GM13977 (cell line): ENCODE measurements at places on chromosomes 5 and 9.

GRCh38 chr5:3077684-3078083, 326.2 kb upstream of the IRX2 start:
- no peak for DNase-seq

GRCh38 chr5:140024928-140025327, 18.2 kb downstream of the NRG2 start:
- DNase-seq: no peak

DNA sequence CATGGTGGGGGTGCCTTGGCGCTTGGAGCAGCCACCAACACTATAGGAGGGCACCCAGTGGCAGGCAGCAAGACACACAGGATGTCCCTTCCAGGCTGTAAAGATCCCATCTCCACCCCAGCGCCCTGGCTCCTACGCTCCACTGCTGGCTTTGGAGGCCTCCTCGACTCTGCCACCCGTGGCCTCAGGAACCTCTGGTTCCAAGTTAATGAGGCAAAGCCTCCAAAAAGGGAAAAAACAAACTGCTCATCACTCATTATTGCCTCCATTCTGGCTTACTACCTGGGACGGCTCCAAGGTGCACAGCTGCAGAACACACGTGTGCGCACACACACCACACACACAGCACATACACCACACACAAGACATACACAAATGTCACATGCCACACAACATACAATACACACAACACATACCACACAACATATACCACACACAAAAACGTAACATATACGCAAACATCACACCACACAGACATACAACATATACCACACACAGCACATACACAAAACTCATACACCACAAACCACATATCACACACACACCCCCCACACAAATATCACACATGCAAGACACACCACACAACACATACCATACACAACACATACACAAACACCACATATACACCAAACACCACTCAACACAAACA, 45.3 kb downstream of the ROR2 start:
- DNase-seq: no peak

- no peak for DNase-seq
These were observed 158.7 kb upstream of the TNC start for GRCh38 chr9:115276621-115277020.

DNA sequence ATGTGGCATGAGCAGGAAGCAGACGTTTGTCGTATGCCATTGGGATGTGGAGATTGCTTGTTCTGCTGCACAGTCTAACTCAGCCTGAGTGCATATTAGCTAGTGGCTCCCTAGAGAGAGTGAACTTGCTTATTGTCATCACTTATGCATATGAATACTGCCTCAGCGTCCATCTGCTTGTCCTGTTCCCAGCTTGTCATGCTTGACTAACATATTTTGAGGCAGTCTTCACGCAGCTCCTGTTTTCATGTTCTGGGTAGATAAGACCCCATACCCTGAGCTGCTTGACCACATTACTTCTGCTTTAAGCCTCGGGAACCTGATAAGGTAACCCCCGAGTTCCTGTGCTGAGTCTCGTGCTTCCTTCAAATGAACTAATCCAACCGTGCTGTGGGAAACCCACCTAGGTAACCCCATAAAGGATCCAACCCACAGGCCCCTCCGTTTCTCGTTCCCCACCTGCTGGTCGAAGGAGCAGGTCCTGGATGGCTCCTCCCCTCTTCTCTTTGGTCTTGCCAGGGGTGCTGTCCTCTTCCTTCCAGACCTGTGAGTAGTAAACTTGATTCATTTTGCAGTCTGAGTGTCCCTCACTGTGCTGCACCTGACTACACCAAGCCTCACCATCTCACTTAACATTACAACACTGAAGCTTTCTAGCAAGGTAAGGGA, 25.0 kb downstream of the ANKRD33B start:
- DNase-seq: no peak

DNA sequence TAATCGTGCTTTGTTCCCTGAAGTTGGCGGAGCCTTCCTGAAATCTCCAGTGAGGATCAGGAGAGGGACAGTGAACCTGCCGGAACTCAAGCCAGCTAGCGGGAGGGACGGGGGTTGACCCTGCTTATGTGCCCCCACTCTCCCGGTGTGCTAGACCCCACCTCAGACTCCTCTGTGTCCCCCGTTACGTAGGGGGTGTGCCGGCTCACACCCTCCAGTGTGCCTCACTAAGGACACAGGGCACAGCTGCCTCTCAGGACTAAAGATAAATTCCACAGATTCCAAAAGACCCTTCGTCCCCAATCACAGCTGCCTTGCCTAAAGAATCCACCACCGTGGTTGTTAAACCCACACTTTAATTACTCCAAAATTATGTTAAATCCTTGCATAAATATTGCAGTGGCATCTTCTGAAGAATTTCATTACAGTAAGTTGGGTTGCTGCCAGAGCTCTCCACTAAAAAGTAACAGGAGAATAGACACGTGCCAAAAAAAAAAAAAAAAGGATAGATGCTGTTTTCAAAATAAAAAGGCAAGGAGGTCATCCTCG, 73.7 kb downstream of the GTF3C4 start:
- DNase-seq: no peak

- DNase-seq: no peak
These were observed 35.5 kb downstream of the NKD2 start for GRCh38 chr5:1044117-1044516.

DNA sequence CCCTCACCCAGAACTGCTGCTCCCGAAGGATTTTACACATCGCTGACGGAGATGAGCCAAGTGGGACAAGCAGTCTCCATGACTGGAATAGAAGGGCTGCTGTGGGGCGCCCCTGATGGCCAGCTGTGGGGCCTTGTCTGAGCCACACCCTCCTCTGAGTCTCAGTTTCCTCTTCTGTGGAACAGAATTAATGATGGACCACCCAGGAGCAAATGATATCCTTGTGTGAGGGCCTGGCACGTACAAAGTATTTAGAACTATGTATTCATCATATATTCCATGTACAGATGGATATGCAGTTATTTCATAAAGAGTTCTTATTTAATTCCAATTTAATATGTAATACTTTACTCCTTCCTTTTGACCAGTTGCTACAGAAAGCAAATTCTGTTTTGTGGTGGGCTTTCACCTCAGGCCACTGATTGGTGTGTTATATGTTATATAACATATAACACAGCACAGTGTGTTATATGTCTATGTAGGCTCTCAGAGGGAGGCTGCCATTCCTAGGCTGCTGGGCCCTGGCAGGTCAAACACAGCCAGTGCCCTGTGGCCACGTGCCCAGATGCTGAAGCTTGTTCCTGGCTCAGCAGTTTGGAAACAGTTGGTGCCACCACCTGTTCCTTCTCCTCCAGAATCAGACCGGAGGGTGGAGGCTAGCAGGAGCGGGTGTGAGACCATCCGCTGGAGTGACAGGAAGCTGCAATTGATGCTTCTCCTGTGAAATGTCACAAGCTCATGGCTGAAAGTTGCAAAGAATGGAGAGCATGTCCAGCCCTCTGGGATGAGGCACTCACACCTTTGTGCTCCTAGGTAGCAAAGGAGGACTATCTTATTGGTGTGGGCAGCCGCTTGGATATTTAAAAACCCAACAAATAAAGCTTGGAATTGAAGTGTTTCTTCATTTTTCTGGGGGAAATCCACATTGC, 4.4 kb upstream of the FGD3 start:
- DNase-seq: no peak

DNA sequence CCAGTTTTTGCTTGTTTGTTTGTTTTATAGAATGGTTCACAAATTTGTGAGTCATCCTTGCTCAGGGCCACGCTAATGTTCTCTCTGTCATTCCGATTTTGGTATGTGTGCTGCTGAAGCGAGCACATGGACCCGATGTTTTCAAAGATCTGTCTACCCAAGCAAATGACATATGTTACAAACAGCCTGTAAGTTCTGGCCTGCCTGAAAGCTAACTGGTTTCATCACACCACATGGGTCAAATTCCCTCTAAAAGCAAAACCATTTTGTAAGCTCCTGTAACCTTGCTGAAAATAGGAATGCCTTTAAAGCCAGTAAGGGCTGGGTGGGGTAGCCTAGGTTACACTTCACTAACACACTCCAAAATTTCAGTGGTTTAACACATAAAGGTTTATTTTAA, 25.4 kb downstream of the DMRT3 start:
- no peak for DNase-seq

- DNase-seq: no peak
These were observed 54.9 kb downstream of the ASTN2 start for GRCh38 chr9:117359910-117360309.

GRCh38 chr9:117868594-117868993, 164.4 kb downstream of the TLR4 start:
- no peak for DNase-seq

GRCh38 chr5:167899490-167900070, 391.9 kb upstream of the WWC1 start:
- DNase-seq: no peak

DNA sequence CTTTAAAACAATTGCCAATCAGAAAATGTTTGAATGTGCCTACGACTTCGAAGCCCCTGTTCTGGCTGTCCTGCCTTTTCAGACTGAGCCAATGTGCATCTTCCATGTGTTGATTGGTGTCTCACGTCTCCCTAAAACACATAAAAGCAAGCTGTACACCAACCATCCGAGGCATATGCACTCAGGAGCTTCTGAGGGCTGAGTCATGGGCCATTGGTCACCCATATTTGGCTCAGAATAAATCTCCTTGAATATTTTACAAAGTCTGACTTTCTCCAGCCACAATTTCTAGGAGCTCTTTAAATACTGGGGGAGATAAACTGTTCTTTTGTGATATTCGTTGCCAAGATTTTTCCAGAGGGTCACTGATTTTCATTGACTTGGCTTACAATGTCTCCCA, 53.9 kb downstream of the C9orf57 start:
- DNase-seq: no peak

GRCh38 chr5:135443161-135443960, 3.8 kb downstream of the DCANP1 start:
- no peak for DNase-seq

GRCh38 chr9:93623753-93624152, 47.4 kb downstream of the PHF2 start:
- no peak for DNase-seq

- no peak for DNase-seq
These were observed 228.8 kb downstream of the ARRDC3 start for GRCh38 chr5:91154338-91154737.

DNA sequence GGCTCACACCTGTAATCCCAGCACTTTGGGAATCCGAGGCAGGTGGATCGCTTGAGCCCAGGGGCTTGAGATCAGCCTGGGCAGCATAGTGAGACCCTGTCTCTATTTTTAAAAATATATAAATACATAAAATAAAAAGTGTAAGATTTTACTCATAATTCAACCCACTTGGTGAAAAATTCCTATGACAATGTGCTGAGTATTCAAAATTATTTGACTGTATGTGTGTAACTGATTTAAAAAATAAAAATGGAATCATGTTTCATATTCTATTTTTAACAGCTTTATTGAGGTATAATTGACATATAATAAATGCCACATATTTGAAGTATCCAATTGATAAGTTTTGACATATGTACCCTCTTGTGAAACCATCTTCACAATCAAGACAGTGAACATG, 22.8 kb downstream of the GM2A start:
- no peak for DNase-seq

DNA sequence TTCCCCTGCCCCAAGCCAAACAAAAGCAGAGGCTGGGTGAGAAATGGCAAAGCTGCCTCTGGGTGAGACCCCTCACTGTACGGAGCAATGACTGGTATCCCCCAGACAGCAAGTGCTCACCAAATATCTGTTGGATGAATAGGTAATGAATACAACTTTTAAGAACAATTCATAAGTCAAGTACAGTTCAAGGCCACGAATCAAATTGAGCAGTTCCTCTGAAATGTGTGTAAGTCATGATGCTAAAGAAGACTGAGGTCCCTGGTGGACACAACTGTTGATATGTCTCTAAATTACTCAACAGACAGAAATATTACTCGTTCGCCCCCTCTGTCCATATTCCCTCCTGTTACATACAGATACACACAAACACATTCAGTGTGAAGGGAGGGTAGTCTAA, 160.7 kb downstream of the GLIS3 start:
- DNase-seq: no peak

DNA sequence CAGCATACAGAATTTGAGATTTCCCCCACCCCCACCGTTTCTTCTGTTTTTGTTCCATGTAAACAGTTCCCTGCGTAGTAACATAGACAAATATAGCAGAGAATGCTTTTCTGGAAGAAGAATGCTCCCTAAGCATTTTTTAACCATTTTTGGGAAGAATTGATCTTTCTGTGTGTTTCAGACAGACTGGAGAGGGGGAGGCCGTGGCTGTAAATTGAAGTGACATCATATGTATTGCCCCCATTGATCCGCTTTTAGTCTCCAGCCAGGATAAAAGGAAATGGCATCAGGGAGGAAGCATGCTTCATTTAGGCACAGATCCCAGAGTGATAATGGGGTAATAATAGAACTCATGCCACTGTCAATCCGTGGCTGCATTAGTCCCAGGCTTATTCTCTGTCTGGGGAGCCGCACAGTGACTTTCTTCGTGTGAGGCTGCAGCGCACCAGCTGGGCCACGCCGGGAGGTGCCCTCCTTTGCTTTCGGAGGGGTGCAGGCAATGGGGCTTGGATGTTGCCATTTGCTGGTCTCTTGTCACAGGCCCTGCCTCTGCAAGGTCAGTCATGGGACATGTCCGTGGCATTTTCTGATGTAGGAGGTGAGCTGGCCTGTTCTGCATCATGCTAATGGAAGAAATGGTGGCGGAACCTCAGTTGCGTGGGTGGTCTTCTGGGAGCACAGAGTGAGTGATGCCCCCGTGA, 261.5 kb downstream of the FANCC start:
- no peak for DNase-seq

- DNase-seq: peak; percentile 48
These were observed 8.0 kb downstream of the RNF44 start for GRCh38 chr5:176529116-176529740.

GRCh38 chr5:100275631-100276030, 259.5 kb upstream of the FAM174A start:
- DNase-seq: no peak

- DNase-seq: no peak
These were observed 102.9 kb upstream of the SHB start for GRCh38 chr9:38171926-38172325.

- no peak for DNase-seq
These were observed 326.2 kb downstream of the PRR16 start for GRCh38 chr5:120790339-120790738.

- no peak for DNase-seq
These were observed 298.5 kb upstream of the TLE4 start for GRCh38 chr9:79273311-79273710.

GRCh38 chr5:117590944-117591343, 1016.3 kb upstream of the SEMA6A start:
- peak; percentile 15 for DNase-seq

GRCh38 chr9:99019510-99020331, 76.0 kb downstream of the COL15A1 start:
- no peak for DNase-seq

GRCh38 chr9:106479679-106480078, 383.3 kb upstream of the ZNF462 start:
- no peak for DNase-seq
